GM18507 (cell line): ENCODE measurements at places on chromosomes 6 and 20.

DNA sequence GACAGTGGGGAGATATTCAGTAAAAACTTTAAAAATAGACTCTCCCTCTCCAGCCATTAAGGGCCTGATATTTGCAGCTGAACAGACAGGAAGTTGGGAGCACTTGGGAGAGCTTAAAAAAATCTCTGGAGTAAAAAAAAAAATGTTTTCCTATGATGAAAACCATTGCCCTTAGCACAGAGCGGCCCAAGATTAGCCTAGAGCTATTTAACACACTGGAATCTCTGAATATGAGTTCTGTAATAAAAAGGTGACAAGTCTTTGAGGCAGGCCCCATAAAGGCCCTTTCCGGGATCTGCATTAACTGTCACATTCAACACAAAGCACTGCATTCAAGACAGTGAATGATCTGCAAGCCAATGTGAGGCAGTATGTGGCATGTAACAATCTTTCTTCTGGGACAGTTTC lies 393.7 kb downstream of the ZFAND3 start:
- no peak for DNase-seq

- no peak for DNase-seq
These were observed 336.3 kb upstream of the PTCHD4 start for GRCh38 chr6:48447251-48447650.

GRCh38 chr6:19599796-19600464 lies 237.2 kb upstream of the ID4 start:
- DNase-seq: no peak

DNA sequence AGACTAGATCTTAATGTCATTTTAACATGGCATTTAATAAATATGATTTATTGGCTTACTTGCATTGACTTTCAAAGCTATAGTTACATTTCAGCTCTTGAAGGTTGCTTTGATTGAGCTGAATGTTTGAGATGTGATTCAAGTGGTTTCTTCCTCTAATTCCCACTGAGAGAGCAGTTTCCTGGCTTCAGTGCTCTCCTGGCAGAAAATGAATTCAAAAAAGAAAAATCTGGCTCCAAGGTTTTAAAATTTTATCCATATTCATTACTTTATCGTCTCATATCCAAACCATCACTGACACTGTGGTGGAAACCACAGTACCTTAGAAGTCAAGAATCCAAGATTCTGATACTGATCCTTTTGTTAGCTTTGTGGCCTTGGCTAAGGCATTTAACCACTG lies 263.1 kb upstream of the HSF2 start:
- no peak for DNase-seq

- DNase-seq: no peak
These were observed 28.2 kb downstream of the GSTA2 start for GRCh38 chr6:52735071-52735470.

DNA sequence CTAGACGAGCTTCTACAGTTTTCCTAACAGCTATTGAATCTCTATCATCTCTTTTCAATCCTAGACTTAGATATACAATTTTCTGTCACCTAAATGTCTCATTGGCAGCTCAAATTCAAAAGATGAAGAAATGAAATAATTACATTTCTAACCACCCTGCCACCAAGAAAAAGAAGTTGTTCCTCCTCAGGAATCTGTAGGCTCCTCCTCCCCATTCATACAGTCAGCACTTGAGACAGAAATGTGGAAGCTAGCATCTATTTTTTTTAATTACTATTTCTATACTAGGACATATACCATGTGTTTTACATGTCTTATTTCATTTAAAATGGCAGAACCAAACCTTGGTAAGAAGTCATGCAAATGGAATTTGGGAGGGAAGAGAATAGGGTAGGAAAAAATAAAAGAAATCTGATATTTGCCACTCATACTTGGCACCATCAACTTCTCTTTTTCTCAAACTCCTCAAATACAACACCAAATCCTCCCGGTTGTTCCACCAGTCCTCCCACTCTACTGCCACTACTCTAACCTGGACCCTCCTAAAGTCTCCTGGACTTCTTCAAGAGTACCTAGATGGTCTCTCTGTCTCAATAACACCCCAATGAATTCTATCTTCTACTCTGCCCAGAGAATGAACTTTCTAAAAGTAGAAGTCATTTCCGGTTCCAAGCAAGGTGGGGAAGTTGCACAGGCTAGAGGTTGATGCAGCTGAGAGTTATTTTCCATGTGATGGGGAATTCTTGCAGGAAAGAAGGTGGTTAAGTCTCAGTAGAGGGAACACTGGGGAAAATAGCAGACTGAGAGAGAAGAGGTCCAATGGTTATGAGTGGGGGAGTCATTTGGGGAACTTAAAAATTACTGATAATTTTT lies 54.1 kb downstream of the ATXN1 start:
- DNase-seq: no peak
